ENCODE measurements at places on chromosomes 7 and 10.
A peak's percentile ranks its signal among the peaks of the same experiment; 100 is the strongest.

DNA sequence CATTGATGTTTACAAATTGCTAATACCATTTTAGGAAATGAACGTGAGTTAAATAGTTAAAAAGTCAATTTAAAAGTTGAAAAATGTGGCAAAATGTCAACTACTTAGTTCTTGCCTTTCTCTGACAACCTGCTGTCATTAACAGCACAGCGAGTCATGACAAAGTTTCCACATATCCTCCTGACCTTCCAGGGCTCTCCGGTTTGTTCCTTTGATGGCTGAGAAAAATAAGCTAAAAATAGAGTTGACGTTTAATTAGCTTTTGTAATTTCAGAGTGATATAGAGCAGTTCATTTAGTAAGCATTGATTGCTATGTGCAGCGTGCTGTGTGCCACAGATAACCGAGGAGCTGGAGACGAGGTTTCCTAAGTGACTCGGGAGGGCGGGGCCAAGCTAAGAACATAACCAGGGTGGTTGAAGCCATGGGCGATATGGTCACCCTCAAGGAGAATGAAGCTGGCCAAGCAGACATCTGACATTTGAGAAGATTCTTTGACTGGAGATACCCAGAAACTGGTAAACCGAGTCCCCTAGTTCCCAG, 47.9 kb downstream of the OGDH start:
- DNase-seq, result no peak

- no peak for DNase-seq
Measured at GRCh38 chr10:112045938-112046337, 137.6 kb downstream of the GPAM start.

- peak; percentile 9 for DNase-seq
Measured at GRCh38 chr7:102967798-102968197, 55.0 kb downstream of the LRRC17 start.

DNA sequence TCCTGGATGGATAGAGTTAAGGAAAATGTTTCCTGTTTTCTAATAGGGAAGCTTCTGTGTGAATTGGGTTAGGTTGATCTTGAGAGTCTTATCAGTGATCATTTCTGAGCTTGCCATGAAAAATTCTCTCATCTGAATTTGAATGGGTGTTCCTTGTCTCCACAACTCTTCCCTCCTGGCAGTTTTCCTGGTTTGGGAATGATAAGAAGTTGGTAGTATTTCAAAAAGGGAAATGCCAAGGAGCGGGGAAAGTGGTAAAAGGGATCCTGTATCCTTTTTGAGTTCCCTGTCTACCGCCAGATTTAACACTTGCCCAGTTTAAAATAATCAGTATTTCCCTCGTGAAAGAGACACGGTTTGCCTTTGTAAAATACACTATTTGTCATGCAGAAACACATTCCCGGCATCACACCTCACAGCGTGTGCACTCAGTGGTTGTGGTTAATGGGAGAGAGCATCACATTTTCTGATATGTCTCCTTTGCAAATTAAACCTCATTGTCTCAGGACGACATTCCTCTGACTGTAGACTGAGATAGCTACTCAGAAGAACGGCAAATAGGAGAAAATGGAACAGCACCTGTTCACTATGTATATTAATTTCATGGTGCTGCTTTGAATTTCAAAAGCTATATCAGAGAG, 113.2 kb upstream of the IFRD1 start:
- no peak for DNase-seq

DNA sequence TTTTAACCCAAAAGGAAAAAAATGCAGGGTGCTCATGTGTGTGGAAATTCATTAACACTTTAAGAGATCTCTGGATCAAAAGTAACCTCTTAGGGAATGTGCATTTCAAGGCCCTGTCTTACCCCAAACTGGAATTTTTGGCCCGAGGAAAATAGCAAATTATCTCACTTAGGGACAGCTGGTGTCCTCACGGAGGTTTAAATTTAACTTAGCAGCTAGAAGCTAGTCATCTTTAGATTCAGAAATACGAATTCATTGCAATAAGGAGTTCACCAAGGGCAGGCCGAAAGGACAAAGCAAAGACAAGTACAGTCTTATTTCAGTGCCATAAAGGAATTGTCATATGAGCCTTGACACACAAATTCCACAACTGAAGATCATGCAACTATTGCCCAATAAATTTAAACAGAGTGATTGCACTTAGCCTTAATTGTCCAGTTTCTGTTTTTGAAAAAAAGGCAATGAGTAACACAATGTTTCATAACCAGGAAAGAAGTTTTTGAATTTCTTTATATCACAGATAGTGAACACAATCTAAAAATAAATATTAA, 22.4 kb upstream of the SEMA3C start:
- DNase-seq, result peak; percentile 32

GRCh38 chr7:94452239-94452638, 57.4 kb upstream of the CASD1 start:
- DNase-seq, result no peak

GRCh38 chr10:132304756-132305509, 2.8 kb downstream of the STK32C start:
- no peak for DNase-seq

- no peak for DNase-seq
Measured at GRCh38 chr7:121271916-121272315, 56.9 kb upstream of the WNT16 start.

GRCh38 chr10:90193240-90193985, 492.0 kb downstream of the KIF20B start:
- DNase-seq, result no peak

DNA sequence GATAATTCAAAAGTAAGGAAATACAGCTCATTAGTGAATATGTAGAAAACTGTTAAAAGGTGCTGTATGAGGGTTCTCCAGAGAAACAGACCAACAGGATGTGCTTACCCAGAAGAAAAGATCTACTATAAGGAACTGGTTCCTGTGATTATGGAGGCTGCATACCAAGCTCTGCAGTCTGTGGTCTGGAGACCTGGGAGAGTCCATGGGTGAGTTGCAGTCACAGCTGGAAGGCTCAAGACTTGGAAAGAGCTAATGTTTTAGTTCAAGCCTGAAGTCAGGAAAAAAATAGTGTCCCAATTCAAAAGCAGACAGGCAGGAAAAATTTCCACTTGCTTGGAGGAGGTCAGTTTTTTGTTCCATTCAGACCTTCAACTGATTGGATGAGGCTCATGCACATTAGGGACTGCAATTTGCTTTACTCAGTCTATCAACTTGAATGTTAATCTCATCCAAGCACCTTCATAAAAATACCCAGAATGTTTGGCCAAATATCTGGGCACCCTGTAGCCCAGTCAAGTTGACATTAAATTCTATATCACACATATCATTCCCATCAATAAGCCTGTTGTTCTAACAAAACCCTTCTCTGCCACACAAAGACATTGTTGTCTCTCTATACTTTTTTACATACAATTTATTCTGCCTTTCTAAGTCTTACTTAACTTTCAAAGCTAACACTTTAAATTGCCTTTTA, 197.9 kb upstream of the KLF6 start:
- DNase-seq, result no peak

- no peak for DNase-seq
Measured at GRCh38 chr10:108097258-108097657, 932.8 kb upstream of the SORCS1 start.

DNA sequence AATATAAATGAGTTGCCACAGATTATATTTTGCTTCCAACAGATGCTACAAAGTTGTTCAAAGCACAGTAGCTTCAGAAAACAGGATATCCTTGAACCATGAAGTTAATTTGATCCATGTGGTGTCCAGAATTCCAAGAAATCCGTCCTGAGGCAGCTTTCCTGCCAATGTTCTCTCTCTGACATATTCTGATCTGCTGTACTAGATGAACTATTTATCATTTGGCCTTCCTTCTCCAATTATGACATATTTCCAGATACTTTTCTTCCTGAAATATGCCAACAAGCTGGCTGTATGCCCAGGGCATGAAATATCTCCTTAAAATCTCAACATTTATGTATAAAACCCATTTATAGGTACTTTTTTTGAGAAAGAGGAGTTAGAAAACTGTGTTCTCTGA, 141.1 kb downstream of the SPAG6 start:
- DNase-seq, result no peak

GRCh38 chr10:72487116-72487515, 132.4 kb upstream of the DNAJB12 start:
- no peak for DNase-seq

DNA sequence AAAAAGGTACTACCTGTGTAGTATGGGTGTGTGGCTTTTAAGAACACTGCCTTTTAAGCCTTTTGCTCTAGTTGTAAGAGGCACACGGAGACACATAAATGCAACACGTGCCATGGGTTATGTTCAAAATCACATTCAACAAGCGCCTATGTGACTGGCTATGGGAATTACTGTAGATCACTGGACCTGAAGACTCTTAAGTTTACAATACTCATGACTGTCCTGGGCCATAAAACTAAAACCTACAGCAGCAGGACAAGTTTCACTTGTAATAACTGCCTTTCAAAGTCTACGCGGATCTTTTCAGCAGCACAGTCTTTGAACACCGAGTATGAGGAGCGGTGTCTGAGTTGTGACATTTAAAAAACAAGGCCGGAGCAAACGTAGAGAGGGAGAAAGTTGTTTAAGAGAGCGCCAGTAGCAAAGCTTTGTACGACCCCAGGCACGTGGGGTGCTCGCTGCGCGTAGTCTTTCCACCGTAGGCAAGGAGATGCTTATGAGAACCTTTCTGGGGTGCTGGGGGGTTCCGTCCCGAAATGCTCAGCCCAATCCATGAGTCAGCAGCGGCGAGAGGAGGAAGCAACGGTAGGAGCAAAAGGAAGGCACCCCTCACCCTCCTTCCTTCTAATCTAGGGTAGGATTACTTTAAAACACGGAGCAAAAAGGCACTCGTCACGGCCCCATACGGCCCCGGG, 662 bp downstream of the DNAJC2 start:
- DNase-seq, result peak; percentile 33

- no peak for DNase-seq
Measured at GRCh38 chr10:23469596-23470237, 30.8 kb downstream of the OTUD1 start.

DNA sequence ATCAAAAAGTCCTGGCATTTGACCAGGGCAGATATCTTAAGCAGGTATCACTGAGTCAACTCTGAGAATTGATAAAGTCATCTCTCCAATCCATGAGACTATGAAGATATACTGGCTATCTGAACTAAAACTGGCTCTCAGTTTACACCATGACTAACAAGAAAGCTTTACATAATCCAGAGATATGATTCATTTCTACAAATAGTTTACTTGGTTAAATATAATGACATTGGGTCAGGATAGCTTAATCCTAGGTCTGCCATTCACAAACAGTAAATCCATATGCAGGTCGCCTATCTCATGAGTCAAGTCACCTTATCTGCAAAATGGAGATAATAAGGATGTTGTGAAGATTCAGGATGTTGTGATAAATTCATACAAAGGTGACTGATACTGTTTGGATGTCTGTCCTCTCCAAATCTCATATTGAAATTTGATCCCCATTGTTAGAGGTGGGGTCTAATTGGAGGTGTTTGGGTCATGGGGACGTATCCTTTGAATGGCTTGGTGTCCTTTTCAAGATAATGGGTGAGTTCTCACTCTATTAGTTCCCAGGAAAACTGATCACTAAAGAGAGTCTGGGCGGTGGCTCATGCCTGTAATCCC, 117.4 kb downstream of the JMJD1C start:
- DNase-seq, result no peak

GRCh38 chr10:71008150-71008549, 119.8 kb upstream of the PCBD1 start:
- no peak for DNase-seq

GRCh38 chr7:128374041-128374440, 12.6 kb upstream of the PRRT4 start:
- DNase-seq, result no peak

GRCh38 chr7:148982654-148983199, 45.6 kb downstream of the PDIA4 start:
- DNase-seq, result no peak

DNA sequence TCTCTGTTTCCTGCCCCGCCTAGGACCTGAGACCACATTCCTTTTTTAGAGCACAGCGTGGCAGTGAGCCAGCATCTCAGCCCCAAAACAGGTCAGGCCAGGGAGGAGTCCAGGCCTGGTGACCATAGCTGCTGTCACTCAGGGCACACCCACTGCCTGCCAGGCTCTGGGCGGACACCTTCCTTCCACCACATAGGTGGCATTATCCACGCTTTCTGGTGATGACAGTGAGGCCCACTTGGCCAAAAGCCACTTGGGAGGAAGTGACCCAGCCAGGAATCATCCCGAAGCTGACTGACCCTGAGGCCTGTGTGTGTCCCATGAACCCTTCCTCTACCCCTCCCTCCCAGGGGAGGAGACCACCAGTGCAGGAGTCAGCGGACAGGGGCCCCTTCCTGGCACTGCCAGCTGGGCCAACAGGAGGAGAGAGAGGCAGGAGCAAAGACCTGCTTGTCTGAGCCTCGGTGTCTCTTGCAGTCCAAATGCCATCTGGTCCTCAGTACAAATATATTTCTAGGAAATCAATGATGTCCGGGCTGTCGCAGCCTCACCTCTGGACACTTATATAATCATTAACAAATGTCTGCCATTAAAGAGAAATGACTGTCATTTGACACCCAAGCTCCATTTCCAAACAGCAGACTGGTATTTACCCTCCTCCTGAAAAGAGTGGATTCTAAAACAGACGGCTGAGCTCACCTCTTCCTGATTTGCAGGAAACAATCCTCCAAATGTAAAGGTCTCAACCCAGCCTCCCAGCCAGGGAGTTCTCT, 63.0 kb downstream of the ABRAXAS2 start:
- no peak for DNase-seq

GRCh38 chr10:96387161-96387560, 28.4 kb upstream of the OPALIN start:
- DNase-seq, result no peak

DNA sequence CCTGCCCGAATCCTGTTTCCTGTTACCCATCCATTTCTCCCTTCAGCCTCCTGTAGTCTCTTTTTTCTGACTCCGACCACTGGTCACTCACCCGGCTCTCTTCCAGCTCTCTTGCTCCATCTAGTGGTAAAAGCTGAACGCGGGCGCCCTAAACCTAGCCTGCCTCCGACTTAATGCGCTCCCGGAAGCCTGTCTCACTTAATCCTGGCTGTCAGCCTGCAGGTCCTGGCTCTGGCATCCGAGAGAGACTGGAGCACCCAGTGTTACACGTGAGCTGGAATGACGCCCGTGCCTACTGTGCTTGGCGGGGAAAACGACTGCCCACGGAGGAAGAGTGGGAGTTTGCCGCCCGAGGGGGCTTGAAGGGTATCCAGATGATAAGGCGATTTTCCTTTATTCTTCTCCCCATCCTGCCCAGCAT, 10.3 kb downstream of the SUMF2 start:
- DNase-seq, result peak; percentile 77

Data from hepatic stellate cell (primary cell).